ENCODE measurements at places on chromosomes 2 and 18. TPM values are rescaled to one million over a fixed set of nuclear protein-coding genes. Genes with fewer than 3 reads are reported as not detected.

DNA sequence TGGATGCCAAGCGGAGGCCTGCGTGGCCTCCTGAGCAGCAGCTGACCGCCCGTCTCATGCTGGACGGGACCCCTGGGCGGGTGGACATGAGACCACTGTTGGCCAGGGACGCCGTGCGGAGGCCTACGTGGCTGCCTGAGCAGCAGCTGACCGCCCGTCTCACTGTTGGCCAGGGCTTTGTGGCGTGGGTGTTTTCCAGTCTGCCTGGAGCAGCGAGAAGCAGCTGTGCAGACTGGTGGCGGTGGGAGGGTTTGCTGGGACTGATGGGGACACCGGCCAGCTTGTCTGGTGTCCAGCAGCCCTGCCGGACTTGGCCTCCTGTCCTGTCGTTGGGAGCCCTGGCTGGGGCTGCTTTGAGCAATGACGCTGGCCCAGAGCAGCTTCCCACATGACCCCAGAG lies 5.8 kb upstream of the D2HGDH start:
- DNase-seq = no peak

Gene LBX2
- 3.0 TPM for total RNA-seq

- DNase-seq = no peak
These were observed 3.5 kb upstream of the EN1 start for GRCh38 chr2:118850901-118851415.

GRCh38 chr18:32380559-32380958 lies 90.1 kb downstream of the GAREM1 start:
- DNase-seq = no peak

Gene SLC9A2
- 5.7 TPM for total RNA-seq

DNA sequence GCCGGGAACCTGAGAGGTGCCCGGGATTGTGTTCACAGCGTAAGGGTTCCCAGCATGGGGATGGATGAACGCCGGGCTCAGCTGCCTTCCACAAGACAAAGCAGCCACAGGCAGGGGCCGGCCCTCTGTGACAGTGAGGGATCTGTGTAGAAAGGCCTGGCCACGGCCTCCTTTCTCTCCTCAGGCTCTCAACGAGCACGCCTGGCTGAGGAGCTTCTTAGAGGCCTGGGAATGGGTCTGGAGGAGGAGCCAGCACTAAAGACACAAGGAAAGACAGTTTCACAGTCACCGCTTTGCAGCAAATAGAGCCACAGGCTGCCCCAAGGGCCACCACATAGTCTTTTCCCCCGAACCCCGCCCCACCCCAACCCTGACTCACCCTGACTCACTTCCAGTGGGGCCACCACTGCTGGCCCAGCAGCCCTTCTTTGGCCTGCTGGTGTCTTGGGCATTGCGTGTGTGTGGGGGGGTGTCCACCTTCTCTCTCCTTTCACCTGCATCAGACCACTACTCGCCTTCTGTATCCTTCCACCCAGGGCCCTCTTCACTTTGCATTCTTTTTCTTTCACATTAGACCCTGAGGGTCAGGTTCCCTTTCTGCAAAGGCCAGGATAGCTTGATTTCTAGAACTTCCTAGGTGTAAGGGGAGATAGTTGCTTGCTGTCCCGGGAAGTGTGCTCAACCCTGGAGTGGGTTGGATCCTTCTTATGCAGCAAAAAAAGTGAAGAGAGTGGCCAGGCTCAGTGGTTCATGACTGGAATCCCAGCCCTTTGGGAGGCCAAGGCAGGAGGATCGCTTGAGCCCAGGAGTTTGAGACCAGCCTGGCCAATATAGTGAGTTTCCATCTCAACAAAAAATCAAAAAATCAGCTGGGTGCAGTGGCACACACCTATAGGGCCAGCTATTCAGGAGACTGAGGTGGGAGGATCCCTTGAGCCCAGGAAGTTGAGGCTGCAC lies 19.3 kb upstream of the HPCAL1 start:
- peak; percentile 71 for DNase-seq

- no peak for DNase-seq
These were observed 7.5 kb upstream of the STAMBP start for GRCh38 chr2:73821227-73821626.

Gene C2orf81
- total RNA-seq = 5.7 TPM

DNA sequence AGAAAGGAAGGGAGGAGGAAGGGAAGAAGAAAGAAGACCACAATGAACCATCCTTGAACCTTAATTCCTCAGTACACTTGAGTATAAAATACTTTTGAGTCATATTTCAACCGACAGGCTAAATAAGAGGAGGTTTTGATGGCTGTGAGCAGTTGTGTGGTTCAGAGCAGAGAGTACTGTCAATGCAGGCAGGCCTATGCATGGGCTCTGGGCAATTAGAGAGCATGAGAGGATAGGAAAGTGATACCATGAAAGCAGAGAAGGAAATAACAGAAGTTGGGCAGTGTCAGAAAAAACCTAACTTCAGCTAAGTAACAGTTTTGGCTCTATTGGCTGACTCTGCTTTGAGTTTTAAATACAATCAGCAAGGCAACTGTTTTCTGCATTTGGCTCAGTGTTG lies 123.6 kb upstream of the STK17B start:
- DNase-seq = no peak

DNA sequence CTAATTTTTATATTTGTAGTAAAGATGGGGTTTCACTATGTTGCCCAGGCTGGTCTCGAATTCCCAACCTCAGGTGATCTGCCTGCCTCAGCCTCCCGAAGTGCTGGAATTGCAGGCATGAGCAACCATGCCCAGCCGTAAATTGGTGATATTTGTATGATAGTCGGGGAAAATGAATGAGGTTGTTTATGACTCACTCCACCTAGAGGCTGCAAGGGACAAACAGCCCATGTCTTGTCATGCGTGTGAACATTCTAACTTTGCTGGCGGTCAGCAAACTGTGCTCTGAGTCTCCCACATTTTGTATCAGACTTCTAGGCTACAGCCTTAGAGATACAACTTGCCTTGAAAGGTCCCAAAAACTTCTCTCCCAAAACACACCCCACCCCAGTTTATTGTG lies 133.5 kb upstream of the DTNA start:
- DNase-seq = no peak

GRCh38 chr2:72077702-72078169 lies 69.9 kb downstream of the CYP26B1 start:
- no peak for DNase-seq

Gene ASXL3
- total RNA-seq = 0.07 TPM

Gene ELOA2
- total RNA-seq = not detected

Measured in Calu3 (cell line).